Activated CD4-positive, alpha-beta T cell treated with anti-CD3 and anti-CD28 coated beads for 36 hours (primary cell): ENCODE measurements at places on chromosomes 4 and X. TPM values are rescaled to one million over a fixed set of nuclear protein-coding genes. Genes with fewer than 3 reads are reported as not detected.

DNA sequence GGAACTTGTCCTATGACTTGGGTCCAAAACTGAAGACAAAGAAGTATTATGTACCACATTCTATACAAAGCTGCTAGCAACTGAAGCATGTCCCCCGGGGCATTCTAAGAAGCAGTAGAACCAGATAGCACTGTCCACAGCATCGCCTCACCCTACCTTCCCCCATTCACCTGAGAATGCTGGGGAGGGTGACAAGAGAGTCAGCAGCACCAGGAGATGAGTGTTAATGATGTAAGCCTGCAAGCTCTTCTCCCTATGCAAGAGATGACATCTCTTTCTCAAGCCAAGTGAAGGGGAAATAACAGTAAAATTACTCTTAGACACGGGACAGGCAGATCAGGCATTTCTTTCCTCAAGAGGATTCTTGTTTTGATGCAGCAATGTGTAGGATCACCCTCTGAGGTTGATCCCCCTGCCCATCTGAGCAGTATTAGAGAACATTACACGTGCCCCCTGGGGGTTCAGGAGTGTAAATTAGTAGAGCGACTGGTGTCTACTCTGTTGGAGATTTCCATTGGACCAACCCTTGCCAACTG lies 13.9 kb upstream of the TLR1 start:
- no peaks in the 10 kb centered on the region for H3K27me3 ChIP-seq
- no peak overlapping the region for H3K27ac ChIP-seq
- no peak for DNase-seq
- H3K4me1 ChIP-seq: peaks cover 17% of the 10 kb centered on the region

DNA sequence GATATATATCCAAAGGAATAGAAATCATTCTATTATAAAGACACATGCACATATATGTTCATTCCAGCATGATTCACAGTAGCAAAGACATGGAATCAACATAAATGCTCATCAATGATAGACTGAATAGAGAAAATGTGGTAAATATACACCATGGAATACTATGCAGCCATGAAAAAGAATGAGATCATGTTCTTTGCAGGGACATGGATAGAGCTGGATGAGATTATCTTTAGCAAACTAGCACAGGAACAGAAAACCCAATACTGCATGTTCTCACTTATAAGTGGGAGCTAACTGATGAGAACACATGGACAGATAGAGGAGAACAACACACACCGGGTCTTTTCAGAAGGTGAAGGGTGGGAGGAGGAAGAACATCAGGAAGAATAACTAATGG lies 1318.6 kb downstream of the PCDH19 start:
- no peaks in the 10 kb centered on the region for H3K36me3 ChIP-seq
- H3K27me3 ChIP-seq: no peaks in the 10 kb centered on the region
- no peak for DNase-seq
- no peaks in the 10 kb centered on the region for H3K4me1 ChIP-seq

GRCh38 chr4:6641164-6641970 lies 882 bp downstream of the MRFAP1 start:
- H3K4me3 ChIP-seq: peak overlapping the region; percentile 96
- peaks cover 27% of the 10 kb centered on the region for H3K4me1 ChIP-seq
- no peaks in the 10 kb centered on the region for H3K27me3 ChIP-seq
- peak; percentile 68 for DNase-seq

- no peaks in the 10 kb centered on the region for H3K27me3 ChIP-seq
- H3K27ac ChIP-seq: no peak overlapping the region
- no peak for DNase-seq
- no peak overlapping the region for H3K4me3 ChIP-seq
- no peaks in the 10 kb centered on the region for H3K36me3 ChIP-seq
Observed at GRCh38 chr4:153008578-153009199, 72.6 kb downstream of the FHDC1 start.

- no peaks in the 10 kb centered on the region for H3K4me1 ChIP-seq
- H3K36me3 ChIP-seq: no peaks in the 10 kb centered on the region
- H3K27me3 ChIP-seq: no peaks in the 10 kb centered on the region
- H3K4me3 ChIP-seq: no peak overlapping the region
- no peak overlapping the region for H3K27ac ChIP-seq
Observed at GRCh38 chr4:136036744-136037143, 1495.5 kb downstream of the PCDH18 start.

- H3K4me1 ChIP-seq: no peaks in the 10 kb centered on the region
- H3K27ac ChIP-seq: no peak overlapping the region
- H3K36me3 ChIP-seq: no peaks in the 10 kb centered on the region
- no peak for DNase-seq
- H3K4me3 ChIP-seq: no peak overlapping the region
- no peaks in the 10 kb centered on the region for H3K27me3 ChIP-seq
Observed at GRCh38 chrX:121854614-121854911, 807.2 kb downstream of the GLUD2 start.

Gene BBS7
- total RNA-seq: 15.0 TPM
